ENCODE measurements at places on chromosomes 7 and 10. TPM values are rescaled to one million over a fixed set of nuclear protein-coding genes. Genes with fewer than 3 reads are reported as not detected.

GRCh38 chr7:23234569-23235296, 11.8 kb upstream of the GPNMB start:
- no peak overlapping the region for H3K27ac ChIP-seq
- no peaks in the 10 kb centered on the region for H3K36me3 ChIP-seq
- H3K27me3 ChIP-seq: no peaks in the 10 kb centered on the region
- no peak overlapping the region for H3K4me3 ChIP-seq
- H3K4me1 ChIP-seq: no peaks in the 10 kb centered on the region

The UCN3 gene
- total RNA-seq: not detected

The SLC29A4 gene
- not detected for total RNA-seq

The TSPAN33 gene
- total RNA-seq: 23.6 TPM

The ARHGEF35 gene
- total RNA-seq: 5.3 TPM

Measured in CD8-positive, alpha-beta memory T cell (primary cell).